Astrocyte of the hippocampus (primary cell): ENCODE measurements at places on chromosomes 5 and 9.
A peak's percentile ranks its signal among the peaks of the same experiment; 100 is the strongest.

DNA sequence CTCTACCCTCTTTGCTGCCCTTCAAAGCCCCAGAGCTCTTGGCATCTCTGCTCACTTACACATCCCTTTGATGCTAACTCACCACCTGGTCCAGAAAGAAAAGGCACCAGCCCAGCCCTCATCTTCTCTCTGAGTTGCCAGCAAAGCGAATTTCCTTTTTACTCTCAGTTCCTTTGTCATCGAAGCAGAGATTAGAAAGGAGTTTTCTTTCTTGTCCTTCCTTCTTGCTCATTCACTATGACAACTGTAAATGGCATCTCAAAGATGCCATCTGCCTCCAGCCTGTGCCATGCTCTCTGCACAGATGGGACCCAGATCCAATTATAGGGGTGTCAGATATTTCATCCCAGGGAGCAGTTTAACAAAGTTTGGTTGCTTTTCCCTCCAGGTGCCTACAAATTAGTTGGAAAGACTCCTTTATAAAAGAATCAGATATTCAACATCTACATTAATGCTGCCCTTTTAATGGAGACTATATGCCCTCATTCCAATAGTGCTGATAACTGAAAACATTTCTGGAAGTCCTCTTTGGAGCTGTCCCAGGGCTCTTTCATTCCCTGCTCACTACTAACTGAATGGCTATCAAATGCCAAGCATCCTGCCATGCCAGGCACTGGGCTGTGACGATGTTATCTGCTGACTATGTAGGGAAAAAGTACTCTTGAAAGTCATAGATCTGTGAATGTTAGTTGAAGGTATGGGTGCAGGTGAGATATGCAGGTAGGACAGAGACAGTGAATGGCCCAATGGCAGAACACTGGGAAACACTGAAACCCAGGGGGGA, 58.9 kb downstream of the SUSD1 start:
- DNase-seq, result no peak

GRCh38 chr9:107715740-107716139, 226.2 kb upstream of the KLF4 start:
- no peak for DNase-seq

GRCh38 chr9:125513668-125514413, 193.2 kb downstream of the MAPKAP1 start:
- DNase-seq, result peak; percentile 86

DNA sequence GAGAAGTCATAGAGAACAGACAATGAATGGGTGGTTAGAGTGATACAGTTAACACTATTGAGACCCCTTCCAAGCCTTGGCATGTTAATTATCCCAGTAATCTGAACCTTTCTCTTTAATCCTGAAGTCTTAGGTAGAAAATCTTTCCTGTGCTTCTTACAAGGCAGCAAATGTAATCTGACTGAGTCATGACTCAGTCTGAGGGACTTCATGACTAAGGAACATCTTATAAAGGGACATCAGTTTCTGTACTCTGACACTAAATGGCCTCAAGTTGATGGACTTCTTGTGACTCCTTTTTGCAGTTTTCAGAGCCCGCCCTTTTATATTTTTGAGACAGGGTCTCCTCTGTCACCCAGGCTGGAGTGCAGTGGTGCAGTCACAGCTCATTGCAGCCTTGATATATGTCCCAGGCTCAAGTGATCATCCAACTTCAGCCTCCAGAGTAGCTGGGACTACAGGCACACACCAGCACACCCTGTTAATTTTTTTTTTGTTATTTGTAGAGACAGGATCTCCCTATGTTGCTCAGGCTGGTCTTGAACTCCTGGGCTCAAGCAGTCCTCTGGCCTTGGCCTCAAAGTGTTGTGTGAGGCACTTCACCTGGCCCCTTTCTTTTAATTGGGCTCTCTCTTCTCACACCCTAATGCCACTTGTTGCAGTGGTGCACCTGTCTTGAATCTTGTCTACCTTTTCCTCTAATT, 9.5 kb downstream of the EXOSC3 start:
- DNase-seq, result no peak

- DNase-seq, result no peak
These were observed 10.5 kb upstream of the ERAP1 start for GRCh38 chr5:96818125-96818788.

GRCh38 chr5:10307206-10308148, at the start of gene CMBL:
CMBL (minus strand) TSS chr5:10307902; CDS start chr5:10290762, 17,140 bp downstream.
- peak; percentile 82 for DNase-seq

- no peak for DNase-seq
These were observed 201.3 kb downstream of the C9orf152 start for GRCh38 chr9:110006657-110007056.

GRCh38 chr9:22039258-22039657, 30.2 kb upstream of the CDKN2B start:
- no peak for DNase-seq

GRCh38 chr9:31519011-31519410, 865.4 kb upstream of the ACO1 start:
- DNase-seq, result no peak

DNA sequence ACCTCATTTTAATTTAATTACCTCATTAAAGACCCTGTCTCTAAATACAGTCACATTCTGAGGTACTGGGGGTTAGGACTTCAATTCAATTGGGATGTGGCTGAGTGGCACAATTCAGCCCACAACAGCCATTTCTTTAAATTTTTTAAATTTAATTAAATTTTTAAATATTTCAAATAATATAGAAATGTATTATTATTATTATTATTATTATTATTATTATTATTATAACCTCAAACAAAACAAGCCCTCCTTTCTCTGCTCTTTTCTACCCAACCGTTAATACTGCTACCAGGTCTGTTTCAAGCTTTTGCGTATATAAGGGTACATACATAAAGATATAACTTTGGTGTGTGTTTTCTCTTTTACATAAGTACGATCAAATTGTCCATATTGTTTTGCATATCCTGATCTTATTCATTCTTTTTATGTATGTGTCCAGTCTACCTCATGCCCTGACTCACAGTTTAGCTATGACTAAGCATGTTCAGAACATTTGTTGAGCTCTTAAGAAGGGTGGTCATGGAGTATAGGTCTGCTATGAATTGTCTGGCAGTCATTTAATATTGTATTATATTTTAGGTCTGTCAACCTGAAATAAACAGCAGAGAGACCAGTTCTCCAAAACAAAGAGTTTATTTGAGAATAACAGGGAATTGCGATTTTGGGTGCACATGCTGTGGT, 16.1 kb upstream of the RAB14 start:
- no peak for DNase-seq

- no peak for DNase-seq
These were observed 35.1 kb downstream of the NDST1 start for GRCh38 chr5:150542933-150543445.

- DNase-seq, result no peak
These were observed 170.8 kb upstream of the FST start for GRCh38 chr5:53309653-53310052.

- no peak for DNase-seq
These were observed 188.0 kb downstream of the HCN1 start for GRCh38 chr5:45508135-45508534.

DNA sequence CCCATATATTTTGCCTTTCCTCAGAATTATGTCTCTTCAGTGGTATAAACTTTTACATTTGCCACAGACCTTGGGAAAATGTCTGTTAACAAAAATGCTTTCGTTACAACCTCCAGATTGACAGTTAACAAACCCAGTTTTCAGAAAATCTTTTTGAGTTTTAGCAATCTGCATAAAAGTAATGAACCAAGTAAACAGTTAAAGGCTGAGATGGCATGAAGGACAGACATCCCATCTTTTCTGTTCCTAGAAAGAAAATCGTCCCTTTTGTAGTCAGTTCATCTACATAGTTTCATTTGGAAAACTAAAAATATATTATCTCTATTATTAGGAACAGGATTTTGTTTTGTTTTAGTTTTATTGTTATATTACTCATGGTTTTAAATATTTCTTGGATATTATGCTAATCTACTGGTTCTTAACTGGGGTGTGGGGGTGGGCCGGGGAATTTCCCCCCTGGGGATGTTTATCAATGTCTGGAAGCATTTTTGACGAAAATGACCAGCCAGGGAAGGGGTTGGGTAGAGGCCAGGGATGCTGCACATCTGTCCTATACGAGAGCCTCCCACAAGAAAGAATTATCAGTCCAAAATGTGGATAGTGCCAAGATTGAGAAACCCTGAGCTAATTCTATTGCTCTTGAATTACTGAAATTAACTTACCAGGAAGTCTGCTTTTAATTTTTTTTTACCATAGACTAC, 11.9 kb downstream of the FYB1 start:
- DNase-seq, result no peak

- peak; percentile 56 for DNase-seq
These were observed 152.4 kb upstream of the RAPGEF1 start for GRCh38 chr9:131892162-131892707.

GRCh38 chr9:2679011-2679410, 38.3 kb upstream of the KCNV2 start:
- no peak for DNase-seq

- peak; percentile 21 for DNase-seq
These were observed 74.9 kb downstream of the GTF3C4 start for GRCh38 chr9:132744881-132745755.

DNA sequence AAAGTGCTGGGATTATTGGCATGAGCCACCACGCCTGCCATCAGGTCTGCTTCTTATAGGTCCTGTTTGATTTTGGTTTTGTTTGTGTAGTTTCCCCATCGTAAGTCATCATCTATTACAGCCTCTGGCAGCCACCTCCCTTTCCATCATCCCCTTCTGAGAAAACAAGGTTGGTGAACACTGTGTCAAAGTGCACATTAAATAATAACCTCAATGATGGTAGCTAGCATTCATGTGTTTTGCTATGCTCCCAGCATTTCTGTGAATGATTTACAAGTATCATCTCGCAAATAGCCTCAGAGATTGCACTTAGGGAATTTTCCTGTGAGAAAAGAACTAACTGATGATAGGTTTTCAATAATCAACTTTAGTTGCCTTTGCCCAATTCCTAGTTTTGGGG, 9.9 kb downstream of the PRUNE2 start:
- DNase-seq, result no peak

DNA sequence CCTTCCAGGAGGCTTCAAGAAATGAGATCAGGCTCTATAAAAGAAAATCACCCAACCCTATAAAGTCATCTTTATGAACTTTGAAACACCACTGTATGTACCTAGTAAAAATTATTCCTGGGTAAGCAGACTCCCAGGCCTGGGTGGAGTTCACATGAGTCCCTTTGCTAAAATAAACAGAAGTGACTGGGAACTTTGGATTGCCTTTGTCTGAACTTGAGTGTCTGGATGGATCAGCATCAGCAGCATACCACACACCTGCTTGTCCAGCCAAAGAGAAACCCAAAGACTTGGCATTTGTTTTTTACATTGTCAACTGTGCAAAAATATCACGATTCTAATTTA, 79.6 kb upstream of the CDKN2B start:
- no peak for DNase-seq

DNA sequence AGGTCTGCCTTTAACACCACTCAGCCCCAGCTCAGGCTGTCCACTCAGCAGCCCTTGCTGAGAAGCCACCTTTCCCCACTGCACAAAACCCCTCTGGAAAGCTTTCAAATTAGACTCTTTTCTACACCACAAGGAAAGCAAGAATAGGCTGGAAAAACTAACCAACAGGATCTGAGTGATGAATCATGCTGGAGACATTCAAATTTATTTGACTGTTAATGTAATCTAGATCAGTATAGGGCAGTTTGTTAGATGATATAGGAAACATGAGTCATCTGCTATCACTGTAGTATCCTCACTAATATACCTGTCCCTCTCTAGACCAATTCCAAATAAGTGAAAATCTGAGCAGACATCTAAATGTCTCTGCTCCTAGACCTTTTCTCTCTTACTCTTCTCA, 127.8 kb upstream of the PAM start:
- DNase-seq, result peak; percentile 67

GRCh38 chr5:162473041-162473714, 405.6 kb downstream of the GABRG2 start:
- no peak for DNase-seq

DNA sequence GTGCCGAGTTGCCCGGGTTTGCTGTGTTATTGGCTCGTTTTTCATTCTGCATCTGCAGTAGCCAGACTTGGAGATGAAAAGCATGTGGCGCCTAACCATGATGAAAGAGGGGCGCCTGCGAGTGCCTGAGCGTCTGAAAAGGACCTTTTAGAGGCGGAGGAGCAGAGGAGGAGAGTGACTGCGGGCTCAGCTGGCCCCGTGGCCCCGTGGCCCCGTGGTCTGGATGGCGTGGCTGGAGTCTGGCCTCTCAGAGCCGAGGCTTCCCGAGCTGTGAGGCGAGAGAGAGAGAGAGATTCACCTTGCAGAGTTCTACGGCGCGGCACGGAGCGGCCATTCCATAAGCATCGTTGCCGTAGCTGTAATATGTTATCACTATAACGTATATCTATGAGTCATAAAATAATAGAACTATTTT, 55.3 kb upstream of the RNU6ATAC start:
- no peak for DNase-seq

DNA sequence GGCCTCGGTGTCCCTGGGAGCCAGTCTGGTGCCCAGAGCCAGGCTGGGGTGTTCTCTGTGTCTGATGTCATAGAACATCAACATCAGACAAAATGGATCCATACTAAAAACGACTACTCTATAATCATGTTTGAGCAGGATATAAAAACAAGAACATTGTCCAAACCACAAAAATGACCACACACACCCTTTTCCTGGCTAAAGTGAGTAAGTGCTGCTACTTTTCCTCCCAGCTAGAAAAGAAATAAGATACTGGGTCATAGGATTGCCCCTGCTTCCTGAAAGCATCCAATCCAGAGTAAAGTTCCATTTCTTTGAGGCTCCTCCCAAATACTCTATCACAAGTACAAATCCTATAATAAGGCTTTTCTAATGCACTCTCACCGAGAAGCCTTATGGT, 19.7 kb upstream of the TRAF1 start:
- DNase-seq, result no peak

DNA sequence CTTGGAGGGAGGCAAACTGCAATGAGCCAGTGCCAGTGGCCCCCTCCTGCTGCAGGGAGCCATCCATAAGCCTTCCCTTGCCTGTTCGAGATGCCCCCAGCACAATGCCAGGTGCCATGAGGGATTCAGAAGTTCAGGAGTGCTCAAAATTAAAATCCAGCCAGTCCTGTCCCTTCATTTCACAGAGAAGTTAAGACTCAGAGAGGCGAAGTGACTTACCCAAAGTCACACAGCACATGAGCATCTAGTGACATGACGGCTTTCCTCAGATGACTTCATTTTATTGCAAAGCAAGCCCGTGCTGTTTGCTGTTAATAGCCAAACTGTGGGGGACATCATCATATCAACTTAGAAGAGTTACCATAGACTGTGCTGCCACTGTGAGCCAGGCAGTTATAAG, 69.3 kb upstream of the SAP30L start:
- no peak for DNase-seq

DNA sequence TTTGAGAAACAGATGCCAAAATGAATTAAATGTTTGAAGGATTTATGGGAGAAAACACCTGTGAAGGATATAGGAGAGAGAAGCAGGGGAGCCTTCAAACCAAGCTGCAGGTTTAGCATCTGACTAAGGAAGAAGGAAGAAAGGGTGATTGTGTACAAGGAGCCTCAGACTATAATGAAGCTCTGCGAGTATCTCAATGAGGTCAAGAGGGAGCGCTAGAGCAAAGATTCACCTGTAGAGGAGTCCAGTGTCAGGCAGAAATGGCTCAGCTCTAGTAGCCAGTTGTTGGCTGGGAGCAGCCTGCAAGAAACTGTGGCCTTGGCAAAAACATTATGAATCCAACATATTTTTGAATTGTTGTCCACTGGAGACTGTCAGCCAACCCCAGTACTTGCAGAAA, 20.0 kb upstream of the GHR start:
- DNase-seq, result no peak

- DNase-seq, result no peak
These were observed 28.0 kb upstream of the NFIL3 start for GRCh38 chr9:91451431-91452270.
